Stimulated activated CD4-positive, alpha-beta T cell treated with anti-CD3 and anti-CD28 coated beads, Interleukin-4, amount 100 ng/mL, for 24 hours (primary cell): ENCODE measurements at places on chromosomes 5 and 9.

GRCh38 chr5:74641735-74642542 lies 1.4 kb upstream of the ENC1 start:
- no peak for DNase-seq

GRCh38 chr5:131745703-131746102 lies 51.1 kb downstream of the FNIP1 start:
- no peak for DNase-seq

GRCh38 chr5:98259595-98259994 lies 513.9 kb upstream of the RGMB start:
- DNase-seq: no peak

DNA sequence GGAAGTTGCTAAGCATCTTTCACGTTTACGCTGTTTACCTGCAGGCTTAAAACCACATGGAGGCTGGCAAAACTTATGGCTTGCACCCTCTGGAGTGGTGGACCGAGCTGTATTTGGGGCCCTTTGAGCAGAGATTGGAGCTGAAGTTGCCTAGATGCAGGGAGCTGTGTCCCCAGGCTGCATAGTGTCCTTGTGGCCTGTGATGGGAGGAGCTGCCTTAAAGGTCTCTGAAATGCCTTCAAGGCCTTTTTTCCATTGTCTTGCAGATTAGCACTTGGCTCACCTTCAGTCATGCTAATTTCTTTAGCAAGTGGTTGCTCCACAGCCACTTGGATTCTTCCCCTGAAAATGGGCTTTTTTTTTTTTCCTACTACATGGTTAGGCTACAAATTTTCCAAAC lies 81.5 kb upstream of the CHD1 start:
- DNase-seq: no peak

DNA sequence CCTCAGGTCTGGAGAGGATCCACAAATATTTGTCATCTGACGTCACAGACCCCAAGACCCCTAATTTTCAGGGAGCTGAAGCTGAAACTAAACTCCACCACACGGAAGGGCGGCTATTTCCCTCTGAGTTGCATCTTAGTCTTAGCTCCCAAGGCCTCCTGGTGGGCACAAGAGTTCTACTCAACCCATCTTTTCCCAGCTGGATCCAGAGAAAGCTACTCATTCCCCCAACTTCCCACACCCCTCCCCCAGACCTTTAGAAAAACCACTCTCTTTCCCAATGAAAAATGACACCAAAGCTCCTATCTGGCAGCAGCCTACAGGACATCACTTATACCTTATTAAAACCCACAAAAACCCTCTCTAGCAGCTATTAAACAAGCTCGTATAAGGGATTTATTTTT lies 67.1 kb upstream of the SLC1A1 start:
- DNase-seq: no peak

DNA sequence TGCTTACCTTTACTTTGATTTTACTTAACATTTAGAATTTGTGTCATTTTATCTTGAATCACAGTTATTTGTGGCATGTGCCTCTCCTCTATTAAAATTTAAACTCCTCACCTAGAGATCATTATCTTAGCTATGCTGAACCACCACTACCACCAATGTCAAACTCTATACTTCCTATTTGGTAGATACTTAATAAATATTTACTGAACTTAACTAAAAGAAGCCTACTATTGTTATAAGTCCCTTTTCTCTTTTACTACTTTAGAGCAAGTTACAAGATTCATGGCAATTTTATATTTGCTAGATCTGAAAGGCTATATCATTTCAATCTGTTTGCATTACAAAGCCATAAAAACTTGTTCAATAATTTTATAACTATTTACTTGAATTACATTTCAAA lies 273.3 kb upstream of the CCNH start:
- DNase-seq: no peak

DNA sequence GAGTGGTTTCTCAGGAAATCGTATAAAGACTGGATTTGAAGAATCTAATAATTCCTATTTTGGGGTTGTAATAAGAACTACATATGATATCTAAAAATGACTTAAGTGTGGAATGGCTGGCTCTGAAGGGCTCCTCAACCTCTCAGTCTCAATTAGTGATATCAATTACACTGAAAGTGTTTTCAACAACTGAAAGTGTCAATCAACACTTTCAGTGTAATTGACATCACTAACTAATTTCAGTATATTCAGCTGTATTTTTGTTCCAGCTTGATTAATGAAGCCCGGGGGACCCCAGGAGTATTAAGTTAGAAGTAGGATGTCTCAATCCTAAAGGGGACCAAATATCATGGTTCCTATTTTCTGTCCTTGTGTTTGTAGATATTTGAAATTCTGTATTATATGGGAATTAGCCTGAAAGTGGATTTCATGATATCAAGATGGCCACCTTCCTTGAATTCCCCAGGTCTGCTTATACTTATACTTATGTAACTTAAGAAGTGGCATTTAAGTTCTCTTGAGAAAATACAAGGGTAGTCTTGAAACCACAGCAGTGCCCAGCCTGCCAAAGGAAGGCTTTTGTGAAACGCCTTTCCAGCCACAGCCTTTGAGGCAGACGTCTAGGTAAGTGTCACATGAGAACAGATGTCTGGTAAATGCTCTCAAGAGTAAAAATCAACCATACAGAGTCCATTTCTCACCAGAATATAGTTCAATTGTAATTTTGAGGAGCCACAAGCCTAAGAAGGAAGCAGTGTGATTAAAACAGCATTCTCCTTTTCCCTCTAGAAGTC lies 4.6 kb downstream of the BASP1 start:
- DNase-seq: no peak

GRCh38 chr9:121333950-121334773 lies 35.9 kb downstream of the STOM start:
- no peak for DNase-seq

DNA sequence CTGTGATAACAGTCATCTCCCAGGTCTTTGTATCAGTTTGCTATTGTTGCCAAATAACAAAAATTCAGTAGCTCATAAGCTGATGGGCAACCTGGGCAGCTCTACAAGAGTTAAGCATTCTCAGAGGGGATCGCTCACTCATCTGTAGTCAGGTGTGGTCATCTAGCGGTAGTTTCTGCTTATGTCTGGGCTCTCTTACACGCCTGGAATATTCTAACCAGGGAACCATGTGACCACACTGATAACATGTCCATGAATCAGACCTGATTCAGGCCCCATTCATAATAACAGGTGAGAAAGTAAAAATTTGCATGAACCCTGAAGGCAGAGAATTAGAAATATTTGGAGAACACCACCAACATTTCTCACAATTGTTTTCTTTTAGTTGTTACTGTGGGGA lies 576.1 kb downstream of the SLCO4C1 start:
- DNase-seq: no peak

GRCh38 chr9:113988385-113989016 lies 89.6 kb downstream of the AMBP start:
- DNase-seq: no peak

GRCh38 chr9:88689509-88690298 lies 154.7 kb downstream of the NXNL2 start:
- DNase-seq: no peak

DNA sequence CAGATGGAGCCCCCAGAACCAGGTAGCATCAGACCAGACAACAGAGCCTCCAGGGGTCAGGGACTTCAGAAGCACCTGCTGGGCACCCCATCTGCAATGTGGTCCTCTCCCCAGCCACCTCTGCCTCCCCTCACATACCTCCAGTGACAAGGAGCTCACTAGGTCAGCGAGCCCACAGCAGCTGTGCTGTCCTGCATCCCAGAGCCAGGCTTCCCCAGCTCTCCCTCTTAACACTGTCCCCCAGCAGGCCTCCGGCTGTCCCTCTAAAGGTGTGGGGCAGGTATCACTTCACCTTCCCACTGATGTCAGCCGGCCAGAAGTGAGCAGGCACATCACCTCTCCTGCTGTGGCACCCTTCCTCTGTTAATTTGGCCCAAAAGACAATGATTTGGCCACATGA lies 83.6 kb downstream of the LMX1B start:
- no peak for DNase-seq

DNA sequence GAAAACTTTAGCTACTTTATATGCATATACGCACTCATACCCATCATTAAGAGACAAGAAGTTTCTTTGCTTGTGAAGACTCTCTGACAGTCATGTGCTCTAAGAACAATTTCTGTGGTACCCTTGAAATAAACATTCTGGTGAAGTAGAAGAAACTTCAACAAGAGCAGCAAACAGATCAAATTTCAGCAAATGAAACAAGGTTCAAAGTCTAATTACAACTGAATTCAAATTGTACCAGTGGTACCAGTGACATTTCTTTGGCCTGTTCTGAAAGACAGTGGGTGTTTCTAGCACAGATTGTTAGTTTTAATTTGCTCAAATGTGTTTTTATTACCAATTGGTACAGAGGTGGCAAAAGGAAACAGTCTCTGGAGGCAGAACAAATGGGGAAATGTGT lies 391.0 kb downstream of the CHSY3 start:
- no peak for DNase-seq

- DNase-seq: no peak
Measured at GRCh38 chr9:35609001-35609819, 4.1 kb downstream of the TESK1 start.
